ENCODE measurements at places on chromosomes 6 and 20.
A peak's percentile ranks its signal among the peaks of the same experiment; 100 is the strongest.

- DNase-seq = no peak
Measured at GRCh38 chr6:15086348-15087158, 159.3 kb upstream of the JARID2 start.

GRCh38 chr6:98124171-98124570 is 710.2 kb upstream of the POU3F2 start:
- DNase-seq = no peak

GRCh38 chr20:855466-856360 is 22.2 kb downstream of the FAM110A start:
- DNase-seq = no peak

GRCh38 chr6:26087284-26088115 is at the start of gene HFE:
Gene HFE, plus strand, starts transcription at chr6:26087429. Its CDS starts 12 bp downstream, at chr6:26087441.
- no peak for DNase-seq

DNA sequence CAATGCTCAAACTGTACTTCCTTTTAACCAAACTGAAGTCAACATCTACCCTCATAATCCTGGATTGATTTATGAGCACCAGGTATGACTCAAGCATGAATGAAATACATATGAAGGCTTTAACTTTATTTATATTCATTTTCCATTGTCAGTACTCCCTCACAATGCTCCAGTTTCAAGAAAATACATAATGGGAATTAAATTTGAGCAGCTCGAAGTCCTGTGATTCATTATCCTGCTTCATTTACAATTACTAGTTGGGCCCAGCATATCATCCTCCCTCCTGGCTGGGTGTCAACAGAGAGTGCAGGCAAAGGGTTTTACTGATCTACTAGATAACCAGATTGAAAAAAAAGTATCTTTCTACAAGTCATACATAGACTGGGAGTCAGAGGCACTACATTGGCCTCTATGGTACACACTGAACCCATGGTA is 10.1 kb downstream of the SAMHD1 start:
- no peak for DNase-seq

DNA sequence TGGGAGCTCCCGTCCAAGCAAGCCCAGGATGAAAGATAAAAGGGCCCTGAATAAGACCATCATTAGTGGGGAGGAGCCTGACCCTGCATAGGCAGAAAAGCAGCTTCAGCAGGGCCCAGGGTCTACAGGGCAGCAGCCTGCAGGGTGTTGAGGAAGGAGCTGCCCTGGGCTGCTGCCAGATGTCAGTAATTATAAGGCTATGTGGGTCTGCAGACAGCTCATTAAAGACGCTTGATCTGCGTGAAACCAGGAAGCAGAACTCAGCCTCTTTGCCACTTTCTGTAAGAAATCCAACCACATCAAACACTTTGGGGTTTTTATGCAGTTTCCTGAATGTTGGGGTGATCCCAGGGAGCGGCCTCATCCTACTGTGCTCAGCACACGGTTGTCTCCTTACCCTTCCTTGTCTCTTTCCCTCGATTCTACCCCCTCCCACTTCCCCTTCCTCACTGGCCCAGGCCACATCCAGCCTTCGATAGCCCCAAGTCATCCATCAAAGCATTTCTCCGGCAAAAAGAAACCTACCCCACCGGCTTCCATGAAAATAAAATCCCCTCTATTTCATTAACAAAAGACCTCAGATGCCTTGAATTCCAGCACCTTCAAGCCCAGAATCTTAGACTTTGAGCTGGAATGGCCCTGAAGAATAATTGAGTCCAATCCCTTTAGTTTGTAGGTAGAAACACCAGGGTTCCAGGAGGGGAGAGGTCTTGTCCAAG is 1.0 kb upstream of the TGM6 start:
- no peak for DNase-seq

DNA sequence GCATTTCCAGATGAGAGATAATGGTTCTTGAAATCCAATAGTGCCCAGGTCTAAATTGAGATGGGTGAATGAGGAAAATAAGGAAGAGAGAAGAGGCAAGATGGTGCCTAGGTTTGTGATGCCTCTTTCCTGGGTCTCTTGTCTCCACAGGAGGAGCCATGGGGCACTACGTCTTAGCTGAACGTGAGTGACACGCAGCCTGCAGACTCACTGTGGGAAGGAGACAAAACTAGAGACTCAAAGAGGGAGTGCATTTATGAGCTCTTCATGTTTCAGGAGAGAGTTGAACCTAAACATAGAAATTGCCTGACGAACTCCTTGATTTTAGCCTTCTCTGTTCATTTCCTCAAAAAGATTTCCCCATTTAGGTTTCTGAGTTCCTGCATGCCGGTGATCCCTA is 6.8 kb downstream of the HFE start:
- DNase-seq = no peak

GRCh38 chr6:168919470-168920179 is 334.0 kb downstream of the THBS2 start:
- DNase-seq = no peak

DNA sequence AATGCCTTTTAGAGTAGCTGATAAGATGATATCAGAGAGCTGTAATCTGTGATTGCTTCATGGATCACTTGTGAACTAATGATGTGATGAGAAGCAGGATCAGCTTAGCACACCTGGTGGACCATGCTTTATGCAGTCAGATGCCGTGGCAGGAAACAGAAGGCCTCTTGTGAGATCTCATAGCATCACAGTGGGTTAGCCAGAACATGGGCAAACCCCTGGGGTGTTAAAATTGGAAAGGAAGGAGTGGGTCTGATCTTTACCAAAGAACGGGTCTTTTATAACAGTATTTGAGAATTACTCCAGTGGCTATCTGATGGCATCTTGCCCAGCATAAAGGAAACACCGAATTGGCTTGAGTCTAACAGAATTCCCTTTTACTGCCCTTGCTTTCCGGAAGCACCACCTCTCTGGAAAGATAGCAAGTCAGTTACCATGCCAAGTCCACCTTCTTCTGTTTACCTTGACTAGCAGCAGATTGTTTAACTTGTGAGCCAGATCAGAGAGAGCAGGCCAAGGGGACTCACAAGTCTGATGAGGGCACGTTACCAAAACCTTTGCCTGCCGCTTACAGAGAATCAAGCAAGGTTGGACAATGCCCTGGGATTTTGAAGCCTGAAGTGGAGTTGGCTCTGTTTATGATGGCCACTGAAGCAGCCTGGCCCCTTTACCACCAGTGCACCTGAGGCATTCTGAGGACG is 20.9 kb upstream of the SRF start:
- peak; percentile 40 for DNase-seq

GRCh38 chr6:26057899-26058298 is 29.3 kb upstream of the HFE start:
- no peak for DNase-seq

- no peak for DNase-seq
Measured at GRCh38 chr20:46984405-46984804, 89.8 kb downstream of the EYA2 start.

DNA sequence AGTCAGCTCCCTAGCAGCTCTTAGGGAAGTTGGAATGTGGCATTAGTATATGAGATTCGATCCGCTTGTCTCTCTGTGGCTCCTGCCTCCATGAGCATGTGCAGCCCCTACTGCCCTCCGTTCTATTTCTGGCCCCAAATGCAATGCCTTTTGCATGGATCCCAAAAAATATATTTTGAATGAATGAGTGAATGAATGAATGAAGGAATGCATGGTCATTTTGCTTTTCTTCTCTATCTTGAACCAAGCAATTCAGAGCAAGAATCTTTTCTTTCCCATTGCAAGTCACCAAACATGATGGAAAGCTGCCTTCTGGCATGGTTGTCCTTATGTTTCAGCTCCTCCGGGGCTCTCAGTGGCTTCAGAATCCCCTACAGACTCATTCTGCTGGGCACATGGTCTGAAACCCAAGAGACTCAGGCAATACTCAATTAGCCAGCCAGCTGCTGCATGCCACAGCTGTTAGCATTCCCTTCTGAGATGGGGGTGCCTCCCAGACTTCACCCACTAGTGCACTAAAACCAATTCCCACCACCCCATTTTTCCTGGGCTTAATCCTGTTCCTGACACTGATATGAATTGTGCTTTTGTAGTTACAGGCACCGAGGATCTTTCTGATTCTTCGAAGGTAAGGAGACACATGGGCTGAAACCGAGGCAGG is 2.6 kb upstream of the IYD start:
- no peak for DNase-seq

GRCh38 chr6:31418251-31418650 is 14.9 kb downstream of the MICA start:
- DNase-seq = no peak

DNA sequence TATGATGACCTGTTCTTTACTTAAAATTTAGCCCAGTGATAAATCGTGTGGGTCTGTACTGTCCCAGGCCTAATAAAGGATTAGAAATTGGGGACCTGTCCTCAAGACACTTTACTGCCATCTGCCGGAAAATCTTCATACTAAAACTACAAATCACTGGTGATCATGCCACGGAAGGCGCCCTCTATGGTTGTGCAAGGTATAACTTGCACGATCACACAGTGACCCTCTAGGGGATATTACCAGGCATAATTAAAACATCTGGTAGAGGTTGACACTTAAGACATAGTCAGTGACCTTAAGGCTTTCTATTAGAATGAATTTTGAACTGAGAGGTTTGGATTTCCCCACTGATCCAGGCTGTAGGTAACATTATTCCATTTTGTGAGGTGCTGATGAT is 172.6 kb downstream of the BMP2 start:
- no peak for DNase-seq

- DNase-seq = no peak
Measured at GRCh38 chr6:166456395-166457156, 73.8 kb upstream of the MPC1 start.

- DNase-seq = no peak
Measured at GRCh38 chr6:91240878-91241603, 654.2 kb upstream of the MAP3K7 start.

GRCh38 chr20:36726168-36726567 is 19.7 kb downstream of the NDRG3 start:
- no peak for DNase-seq

DNA sequence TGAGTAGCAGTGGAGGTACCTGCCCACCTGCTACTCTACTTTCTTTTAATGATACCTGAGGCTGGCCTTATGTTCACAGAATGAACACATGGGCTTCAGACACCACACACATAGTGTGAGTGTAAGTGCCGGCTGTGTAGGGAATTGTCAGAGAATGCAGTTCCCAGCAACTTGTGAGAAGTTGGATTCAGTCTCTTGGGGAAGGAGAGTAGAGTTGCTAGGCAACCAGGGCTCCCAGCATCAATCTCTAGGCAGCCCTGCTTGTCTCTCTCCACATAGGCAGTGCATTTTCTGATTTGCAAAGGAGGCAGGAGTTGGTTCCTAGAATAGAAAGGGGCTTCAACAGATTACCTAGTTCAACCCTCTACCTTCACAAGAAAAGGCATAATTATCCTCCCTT is 74.1 kb downstream of the BFSP1 start:
- DNase-seq = no peak

- no peak for DNase-seq
Measured at GRCh38 chr20:24361541-24361940, 107.9 kb upstream of the SYNDIG1 start.

- no peak for DNase-seq
Measured at GRCh38 chr6:135798751-135799515, 52.6 kb upstream of the PDE7B start.

DNA sequence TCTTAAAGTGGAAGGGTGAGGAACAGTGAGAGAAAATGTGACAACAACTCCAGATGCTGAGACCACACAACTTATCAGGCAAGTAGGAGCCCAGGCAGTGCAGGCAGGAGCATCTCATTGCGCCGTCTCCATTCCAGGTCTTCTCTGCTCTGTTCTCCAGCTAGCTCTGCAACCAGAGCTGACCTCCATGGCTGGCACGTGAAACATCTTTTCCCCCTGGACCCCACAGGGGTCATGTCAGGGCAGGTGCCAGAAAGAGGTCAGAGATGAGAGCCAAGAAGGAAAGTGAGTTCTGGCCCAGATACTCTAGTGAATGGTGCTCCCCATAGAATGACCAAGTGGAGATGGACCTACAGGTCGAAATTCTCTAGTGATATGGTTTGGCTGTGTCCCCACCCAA is 281.4 kb downstream of the SMOC2 start:
- no peak for DNase-seq

DNA sequence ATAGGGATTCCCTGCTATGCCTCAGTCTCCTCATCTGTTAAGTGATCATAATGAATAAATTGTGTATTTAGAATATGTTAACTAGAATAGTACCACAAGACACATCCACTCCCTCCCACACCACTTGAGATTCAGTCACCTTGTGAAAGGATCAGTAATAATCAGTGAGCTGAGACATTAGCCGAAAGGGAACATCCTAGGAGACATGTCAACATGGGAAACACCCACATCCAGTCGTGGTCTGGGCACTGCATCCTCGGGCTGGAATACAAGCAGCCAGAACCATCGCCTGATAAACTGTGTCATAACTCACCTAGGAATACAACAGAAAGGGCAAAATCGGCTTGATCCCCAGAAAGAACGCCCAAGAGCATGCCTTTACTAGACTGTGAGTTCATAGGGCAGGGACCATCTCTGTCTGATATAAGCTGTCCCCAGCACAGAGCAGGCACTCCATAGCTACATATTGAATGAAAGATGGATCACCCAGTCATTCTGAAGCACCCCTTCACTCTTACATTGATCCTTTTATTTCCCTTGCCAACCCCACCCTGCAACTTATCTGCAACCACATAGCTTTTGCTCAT is 23.9 kb downstream of the RIPOR2 start:
- no peak for DNase-seq

GRCh38 chr6:137650720-137651119 is 156.5 kb upstream of the OLIG3 start:
- no peak for DNase-seq

DNA sequence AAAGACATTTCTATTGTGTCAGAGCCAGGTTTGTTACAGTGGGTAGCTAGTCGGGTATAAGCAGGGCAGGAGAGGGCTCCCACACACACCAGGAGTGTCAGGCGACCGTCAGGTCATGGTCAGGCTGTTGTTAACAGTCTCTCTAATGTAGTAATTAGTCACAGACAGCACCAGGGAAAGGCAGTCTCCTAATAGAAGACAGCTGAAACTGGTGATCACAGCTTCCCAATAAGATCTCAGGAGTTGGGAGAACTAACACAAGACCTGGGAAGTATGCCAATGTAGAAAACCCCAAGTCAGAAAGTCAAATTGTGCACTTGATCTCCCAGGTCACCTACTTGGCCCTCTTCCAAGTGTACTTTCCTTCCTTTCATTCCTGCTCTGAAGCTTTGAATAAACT is 53.0 kb upstream of the GPR6 start:
- no peak for DNase-seq

- DNase-seq = no peak
Measured at GRCh38 chr6:5550631-5551030, 289.3 kb downstream of the FARS2 start.

- no peak for DNase-seq
Measured at GRCh38 chr6:118401325-118401975, 146.6 kb upstream of the PLN start.

DNA sequence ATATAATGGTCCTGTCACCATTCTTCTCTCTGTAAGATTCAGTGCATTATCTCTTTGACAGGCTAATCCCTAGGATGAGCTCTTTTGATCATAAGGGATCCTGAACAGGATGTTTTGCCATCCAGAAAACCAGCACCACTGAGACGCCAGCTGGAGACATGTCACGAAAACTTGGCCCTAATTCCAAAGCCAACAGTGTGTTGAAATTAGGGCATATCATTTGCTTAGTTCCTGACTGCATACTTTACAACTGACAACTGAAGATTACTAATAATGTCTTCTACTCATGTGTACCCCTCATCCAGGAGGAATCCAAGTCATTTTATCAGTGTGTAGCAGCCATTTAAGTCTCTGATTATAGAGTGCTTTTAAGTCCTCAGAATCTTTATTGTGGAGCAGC is 243.6 kb downstream of the KCNQ5 start:
- no peak for DNase-seq

GRCh38 chr6:156688620-156688971 is 88.6 kb upstream of the ARID1B start:
- DNase-seq = no peak

GRCh38 chr6:83633149-83633548 is 75.8 kb downstream of the SNAP91 start:
- DNase-seq = no peak
